ENCODE measurements at places on chromosomes 1 and 21.

DNA sequence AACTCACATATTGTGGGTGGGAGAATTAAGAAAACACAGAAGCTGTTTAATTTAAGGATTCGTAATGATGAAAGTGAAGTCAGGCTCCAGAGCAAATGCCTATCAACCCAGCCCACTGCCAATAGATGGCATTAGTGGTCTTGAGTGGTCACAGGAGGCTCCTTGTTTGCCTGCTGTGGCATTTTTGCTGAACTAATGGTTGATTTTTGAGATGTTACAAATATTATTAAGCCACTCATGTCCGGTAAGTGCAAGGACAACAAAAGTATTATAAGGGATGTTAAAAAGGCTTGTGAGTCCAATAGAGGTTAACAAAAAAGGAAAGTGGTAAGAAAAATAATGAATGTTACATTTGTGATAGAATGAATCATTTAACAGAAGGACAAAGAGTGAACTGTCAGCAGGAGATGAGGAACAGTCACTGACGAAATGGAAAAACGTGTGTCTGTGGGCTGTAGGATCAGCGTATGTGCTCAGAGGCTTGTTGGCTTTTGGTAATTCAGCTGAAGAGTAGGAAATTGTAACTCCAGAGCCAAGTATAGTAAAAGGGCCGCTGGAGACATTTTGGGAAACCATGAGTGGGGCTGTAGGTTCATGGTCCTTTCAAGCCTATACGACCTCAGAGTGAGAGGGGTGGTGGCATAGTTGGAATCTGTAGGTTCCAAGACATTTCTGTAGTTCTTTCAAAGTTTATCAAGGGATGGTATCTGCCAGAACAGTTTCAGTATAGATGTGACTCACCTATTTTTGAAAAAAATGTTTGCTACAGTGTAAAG lies 11.2 kb downstream of the SFT2D2 start:
- DNase-seq = no peak

DNA sequence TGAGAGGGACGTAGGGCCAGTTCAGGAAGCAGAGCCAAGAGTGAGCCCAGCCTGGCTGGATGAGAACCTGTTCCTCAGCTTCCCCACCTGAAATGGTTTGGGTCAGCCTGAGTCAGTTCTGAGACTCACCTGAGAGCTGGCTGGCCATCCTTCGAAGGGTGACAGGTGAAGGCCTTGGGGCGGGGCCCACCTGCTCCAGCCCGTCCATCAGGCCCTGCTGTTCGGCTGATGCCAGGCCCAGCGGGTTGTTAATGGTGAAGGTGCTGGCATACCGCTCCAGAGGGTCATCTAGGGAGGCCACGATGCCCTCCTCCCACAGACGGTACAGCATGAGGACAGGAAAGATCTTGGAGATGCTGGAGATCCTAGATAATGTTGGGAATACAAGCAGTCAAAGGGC lies 14.1 kb downstream of the LACTBL1 start:
- no peak for DNase-seq

DNA sequence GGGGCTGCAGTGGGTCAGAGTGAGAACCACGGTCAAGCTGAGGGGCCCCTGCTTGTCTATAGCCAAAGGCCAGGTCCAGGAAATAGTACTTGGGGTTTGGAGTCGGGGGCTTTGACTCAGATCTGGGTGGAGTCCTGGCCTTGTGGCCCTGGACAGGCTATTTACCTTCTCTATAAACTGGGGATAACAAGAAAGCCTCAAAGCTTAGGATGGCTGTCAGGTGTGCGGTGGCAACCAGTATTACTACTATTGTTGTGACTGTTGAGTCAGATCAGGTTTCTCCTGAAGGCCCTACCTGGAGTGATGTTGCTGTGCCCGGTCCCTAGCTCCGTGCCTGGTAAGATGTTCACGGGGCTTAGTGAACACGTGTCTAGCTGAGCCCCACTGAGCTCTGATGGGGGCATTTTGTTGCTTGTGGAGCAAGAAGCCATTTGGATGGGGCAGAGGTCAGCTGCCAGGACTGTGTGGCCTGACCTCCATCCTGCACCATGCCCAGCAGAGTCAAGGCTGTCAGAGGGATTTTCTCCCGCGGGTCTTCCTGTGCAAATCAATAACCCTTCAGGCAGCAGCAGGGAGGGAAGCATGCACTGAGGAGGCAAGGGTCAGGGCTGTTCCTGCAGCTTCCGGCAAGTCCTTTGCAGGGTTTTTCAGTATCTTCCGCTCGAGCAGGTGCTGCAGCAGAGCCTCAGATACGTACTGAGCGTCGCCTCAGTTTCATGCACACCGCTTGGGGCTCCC lies 170.3 kb downstream of the CAMTA1 start:
- DNase-seq = no peak

DNA sequence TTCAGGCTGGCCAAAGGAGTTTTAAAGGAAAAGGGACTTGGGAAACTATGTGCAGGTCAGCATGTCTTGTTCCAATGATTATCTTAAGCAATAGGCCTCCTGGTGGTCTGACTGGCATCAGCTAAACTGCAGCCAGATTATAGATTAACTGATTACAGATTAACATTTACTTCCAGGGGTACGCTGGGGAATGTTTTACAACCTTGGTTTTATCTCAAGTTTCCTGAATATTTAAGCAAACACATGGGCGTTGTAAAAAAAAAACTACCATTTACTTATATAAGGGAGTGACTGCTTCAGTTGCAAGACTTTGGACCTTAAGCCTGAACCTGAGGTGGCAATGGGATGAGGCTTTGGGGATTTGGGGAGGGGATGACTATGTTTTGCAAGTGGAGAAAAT lies 600.6 kb upstream of the B3GALT2 start:
- no peak for DNase-seq

Measured in liver (tissue), 10 donors.